ENCODE measurements at places on chromosomes 12 and 14.

- DNase-seq = no peak
These were observed 227.9 kb downstream of the SLC25A21 start for GRCh38 chr14:36944307-36945010.

GRCh38 chr14:42550310-42550709 lies 943.6 kb downstream of the LRFN5 start:
- no peak for DNase-seq

- DNase-seq = no peak
These were observed 43.0 kb downstream of the SPRING1 start for GRCh38 chr12:116694653-116695463.

GRCh38 chr12:53295891-53296219 lies 513 bp downstream of the PFDN5 start:
- DNase-seq = no peak

DNA sequence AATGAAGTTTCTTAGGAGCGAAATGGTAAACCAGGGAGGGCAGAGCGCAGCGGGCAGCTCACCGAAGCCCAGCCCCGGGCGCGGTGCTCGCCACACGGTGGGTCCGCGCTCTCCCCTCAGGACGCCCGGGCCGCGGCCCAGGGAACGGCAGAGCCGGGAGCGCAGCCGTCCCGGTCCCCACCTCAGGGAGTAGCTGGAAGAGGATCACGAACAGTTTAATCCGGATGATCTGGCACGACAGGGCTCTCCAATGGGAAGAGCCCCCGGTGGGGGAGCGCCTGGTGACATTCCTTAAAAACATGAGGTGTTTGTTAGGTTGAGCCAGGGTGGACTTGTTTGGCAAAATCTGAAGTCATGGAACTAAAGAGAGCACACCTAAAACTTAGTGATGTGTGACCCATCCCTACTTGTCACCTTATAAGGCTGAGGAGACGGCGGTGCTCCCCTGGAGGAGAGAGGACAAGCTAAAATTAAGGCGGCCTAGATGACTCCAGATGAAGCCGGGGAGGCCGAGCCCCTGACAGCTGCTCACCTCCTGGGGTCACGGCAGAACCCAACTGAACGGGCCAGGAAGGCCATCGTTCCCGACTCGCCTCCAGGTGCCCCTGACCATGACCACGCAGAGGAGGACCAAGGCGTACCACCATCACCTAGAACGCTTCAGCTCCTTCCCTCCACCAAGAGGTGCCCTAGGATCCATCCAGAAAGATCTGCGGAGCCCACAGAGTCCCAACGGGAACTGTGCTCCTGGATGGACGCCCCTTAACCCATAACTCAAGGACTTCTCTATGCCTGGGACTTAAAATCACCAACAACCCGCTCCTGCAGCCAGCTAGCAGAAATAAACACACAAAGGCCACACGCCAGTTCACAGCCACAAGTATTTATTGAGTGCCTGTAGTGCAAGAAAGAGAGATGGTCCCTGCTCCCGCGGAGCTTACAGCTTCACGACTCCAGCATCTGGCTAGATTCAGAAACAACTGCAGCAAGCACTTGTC lies 866 bp upstream of the PITPNM2 start:
- DNase-seq = no peak

DNA sequence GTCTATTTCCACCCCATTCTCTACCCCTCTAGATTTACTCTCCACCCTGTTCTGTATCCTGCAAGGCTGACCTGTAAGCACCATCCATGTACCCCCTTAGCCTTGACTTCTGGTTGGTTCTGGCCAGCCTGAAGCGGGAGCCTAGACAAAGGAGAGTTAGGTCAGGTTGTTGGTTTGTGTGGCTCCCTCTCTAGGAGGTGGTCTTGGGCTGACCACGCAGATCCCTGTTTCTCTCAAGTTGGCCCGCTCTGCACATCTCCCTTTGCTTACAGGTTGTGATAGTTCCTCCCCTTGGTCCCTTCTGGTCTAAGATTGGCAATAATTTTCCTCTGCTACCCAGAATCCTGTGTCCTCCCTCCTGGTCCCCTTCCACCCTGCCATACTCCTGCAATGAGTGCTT lies 38.3 kb upstream of the RBM19 start:
- DNase-seq = no peak

GRCh38 chr12:68809190-68810026 lies 1.4 kb downstream of the MDM2 start:
- DNase-seq = no peak

- no peak for DNase-seq
These were observed 19.9 kb downstream of the RIC8B start for GRCh38 chr12:106794369-106794768.

GRCh38 chr12:31002361-31002725 lies 71.3 kb upstream of the DDX11 start:
- no peak for DNase-seq

- no peak for DNase-seq
These were observed 30.9 kb upstream of the IRF2BPL start for GRCh38 chr14:77059276-77059915.

GRCh38 chr12:103169-103981 lies 36.8 kb downstream of the IQSEC3 start:
- no peak for DNase-seq

DNA sequence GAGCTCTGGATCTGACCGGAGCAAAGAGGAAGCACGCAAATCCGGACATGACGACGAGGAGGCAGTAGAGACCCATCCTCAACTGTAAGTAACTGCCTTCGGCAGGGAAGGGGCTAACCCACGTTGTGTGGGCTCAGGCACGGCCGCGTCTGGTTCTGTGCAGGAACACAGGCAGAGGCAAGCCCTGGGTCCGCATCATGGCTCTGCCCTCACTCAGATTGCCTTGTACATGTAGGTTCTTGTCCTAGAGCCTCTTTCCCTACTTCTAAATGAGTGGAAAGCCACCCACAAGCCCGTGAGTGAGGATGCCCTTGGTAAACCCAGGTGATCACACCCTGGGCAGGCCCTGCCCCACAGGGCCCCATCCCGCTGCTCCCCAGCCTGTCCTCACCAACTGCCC lies 8.9 kb upstream of the RPLP0 start:
- DNase-seq = no peak

- DNase-seq = no peak
These were observed 40.8 kb upstream of the SPTLC2 start for GRCh38 chr14:77657280-77657679.

DNA sequence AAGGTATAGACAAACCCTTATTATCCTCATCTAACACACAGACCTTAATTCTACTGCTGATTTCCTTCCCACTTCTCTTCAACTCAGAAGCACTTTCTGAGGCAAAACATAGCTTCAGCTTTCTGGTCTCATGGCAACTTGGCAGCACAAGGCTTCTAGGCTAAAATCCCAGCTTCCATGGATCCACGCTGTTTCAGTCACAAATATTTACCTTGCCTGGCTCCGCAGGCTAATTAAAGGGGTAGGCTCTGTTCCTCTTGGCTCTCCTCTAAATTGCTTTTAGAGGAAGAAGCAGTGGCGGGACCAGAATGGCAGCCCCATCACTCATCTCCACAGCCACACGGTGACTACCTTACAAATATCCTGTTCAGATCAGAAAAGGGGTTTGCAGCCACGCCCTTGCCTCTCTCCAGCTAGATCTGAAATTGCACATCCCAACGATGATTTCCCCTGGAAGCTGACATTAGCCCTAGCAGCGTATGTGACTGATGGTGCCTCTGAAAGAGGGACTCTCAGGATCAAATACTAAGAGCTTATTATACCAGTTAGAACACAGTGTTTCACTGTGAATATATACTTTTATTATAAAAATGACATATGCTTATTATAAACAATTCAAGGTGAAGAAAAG lies 221.5 kb upstream of the NUDT4 start:
- no peak for DNase-seq
